Dorsolateral prefrontal cortex (tissue), 122 donors: ENCODE measurements at places on chromosomes 16 and 17. TPM values are rescaled to one million over a fixed set of nuclear protein-coding genes. Genes with fewer than 3 reads are reported as not detected.

The EXOSC6 gene
- 57.0 TPM for total RNA-seq

The WNT3 gene
- total RNA-seq: 20.8 TPM

The GP1BA gene
- not detected for total RNA-seq

The TBC1D26 gene
- total RNA-seq: 5.8 TPM

The SEPTIN12 gene
- total RNA-seq: not detected

The CBX4 gene
- 28.9 TPM for total RNA-seq
